ENCODE measurements at places on chromosomes 2 and 18.

DNA sequence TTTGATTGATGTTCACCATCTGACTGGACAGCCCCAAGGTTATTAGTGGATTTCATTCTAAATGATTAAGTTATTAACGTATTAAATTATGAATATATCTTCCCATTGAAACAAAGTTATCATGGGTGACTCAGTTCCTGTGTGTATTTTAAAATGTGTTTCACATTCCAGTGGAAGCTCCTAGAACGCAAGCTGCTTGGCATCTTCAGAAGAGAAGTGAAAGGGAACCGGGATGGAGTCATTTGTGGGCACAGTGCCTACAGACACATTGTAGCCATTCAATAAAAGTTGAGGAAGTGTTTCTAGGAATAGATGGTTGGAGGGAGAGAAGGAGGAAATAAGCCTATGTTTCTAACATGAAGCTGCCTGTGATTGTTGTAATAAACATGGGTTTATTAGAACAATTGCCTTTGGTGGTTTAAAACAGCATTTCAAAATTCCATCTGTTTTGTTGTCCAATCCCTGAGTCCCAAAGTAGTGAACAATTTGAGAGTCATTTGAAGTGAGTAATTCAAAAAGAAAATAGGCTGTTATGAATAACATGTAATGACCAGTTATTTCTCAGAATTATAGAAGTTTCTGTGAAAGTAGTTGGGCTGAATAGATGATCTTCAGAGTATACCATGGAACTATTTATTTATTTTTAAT, 143.5 kb downstream of the PKP4 start:
- peak; percentile 73 for DNase-seq

DNA sequence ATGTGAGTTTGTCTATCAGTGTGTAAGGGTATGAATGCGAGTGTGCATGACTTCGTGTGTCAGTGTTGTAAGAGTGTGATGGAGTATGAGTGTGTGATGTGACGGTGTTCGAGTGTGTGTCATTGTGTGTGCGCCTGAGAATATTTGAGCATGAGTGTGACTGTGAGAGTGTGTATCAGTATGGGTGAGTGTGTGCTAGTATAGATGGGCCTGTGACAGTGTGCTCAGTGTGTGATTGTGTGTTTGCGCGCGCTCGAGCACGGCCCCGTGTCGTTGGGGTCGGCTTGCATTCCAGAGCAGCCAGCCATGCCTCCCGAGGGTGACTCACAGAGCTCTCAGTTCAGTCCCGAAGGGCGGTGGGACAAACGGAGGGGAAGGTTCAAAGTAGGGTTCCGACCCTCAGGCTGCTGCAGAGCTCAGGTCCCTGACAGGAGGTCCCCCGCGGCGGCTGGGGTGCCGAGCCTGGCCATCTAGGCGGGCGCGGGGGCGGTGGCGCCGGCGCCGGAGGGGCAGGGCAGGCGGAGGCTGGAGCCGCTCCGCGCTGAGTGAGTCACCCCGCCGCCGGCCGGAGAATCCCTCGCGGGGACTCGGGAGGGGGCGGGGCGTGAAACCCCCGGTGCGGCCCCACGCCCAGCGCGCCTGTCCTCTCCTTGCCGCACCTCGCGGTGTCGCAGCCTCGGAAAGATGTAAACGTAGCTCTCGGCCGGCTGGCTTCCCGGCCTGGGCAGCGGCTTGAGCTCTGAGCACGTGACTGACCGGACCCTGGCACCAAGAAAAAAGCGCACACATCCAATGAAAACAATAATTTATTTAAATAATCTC, 3.8 kb downstream of the DLX2 start:
- DNase-seq, result no peak

DNA sequence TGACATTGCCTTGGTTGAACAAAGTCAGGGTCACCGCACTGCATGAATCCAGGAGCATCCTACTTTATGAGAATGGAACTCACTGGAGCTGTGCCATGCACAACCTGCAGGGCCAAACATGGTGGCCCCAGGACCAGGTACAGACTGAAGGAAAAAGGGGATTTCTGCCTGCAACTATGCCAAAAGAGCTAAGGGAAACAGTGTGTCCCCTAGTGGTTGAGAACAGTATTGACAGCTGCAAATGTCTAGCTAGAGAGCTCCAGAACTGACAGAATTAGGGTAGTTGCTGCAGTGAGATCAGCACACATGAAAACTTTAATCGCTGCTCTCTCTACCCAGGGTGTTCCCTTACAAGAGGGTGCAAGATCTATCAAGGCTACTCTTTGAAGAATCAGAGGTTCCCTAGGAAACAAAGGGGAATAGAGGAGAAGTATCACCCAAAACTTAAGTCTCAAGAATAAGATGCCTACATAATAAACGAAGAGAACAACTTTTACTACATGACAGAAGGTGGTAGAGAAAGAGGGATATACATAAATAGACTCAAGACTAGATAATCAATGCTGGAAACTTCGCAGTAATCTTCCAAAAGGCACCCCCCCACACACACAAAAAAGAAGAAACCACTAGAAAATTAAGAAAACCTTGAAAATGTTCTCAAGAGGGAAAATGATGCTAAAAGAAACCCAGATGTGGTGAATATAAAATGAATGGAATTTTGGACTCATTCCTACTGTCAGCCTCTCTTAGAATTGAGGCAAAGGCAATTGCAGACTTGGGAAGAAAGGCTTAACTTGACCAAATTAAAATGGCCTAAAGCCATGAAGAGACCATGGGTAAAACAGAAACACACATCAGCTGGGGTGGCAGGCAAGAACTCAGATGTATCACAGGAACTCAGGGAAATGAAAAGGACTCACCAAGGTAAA, 43.6 kb upstream of the IHH start:
- DNase-seq, result no peak

DNA sequence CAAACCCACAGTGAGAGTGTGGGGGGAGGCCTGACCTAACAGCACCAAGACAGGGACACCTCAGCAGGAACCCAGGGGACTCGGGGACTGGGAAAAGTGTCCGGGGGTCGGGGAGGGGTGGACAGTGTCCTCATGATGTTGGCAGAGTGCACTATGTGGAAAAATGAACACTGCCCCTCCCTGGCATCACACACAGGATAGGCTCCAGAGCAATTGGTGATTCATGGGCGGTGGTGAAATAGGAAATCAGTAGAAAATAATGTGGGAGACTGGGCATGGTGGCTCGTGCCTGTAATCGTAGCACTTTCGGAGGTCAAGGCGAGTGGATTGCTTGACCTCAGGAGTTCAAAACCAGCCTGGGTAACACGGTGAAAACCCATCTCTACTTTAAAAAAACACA, 3.6 kb upstream of the ANO7 start:
- no peak for DNase-seq

- DNase-seq, result no peak
Measured at GRCh38 chr2:135337071-135337470, 193.9 kb downstream of the ZRANB3 start.

- no peak for DNase-seq
Measured at GRCh38 chr2:230130668-230131364, 62.1 kb upstream of the SLC16A14 start.

GRCh38 chr2:1488181-1488671, 75.0 kb downstream of the TPO start:
- no peak for DNase-seq

GRCh38 chr18:3902676-3903075, 452.7 kb downstream of the TGIF1 start:
- DNase-seq, result no peak

GRCh38 chr2:170247882-170248393, 70.0 kb downstream of the MYO3B start:
- no peak for DNase-seq

- DNase-seq, result no peak
Measured at GRCh38 chr2:143209570-143210445, 80.6 kb downstream of the ARHGAP15 start.

DNA sequence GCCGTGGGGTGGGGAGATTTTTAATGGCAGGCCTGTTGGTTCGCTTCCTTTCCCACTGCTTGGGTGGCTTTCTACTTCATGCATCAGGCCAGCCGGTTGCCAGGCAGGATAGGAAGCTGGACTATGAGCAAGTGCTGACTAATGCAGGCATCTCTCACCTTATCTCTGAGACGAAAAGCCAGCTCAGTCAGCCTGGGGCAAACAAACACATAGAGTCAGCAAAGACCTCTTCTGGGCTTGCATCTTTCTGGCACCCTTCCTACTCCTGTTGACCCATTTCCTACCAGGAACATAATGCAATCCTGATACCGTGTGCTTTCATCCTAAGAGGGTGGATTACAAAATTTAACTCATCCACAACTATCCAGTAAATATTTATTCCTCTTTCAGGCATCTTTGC, 416.6 kb upstream of the MEX3C start:
- peak; percentile 84 for DNase-seq
